ENCODE measurements at places on chromosomes 1 and 21.
A peak's percentile ranks its signal among the peaks of the same experiment; 100 is the strongest.

DNA sequence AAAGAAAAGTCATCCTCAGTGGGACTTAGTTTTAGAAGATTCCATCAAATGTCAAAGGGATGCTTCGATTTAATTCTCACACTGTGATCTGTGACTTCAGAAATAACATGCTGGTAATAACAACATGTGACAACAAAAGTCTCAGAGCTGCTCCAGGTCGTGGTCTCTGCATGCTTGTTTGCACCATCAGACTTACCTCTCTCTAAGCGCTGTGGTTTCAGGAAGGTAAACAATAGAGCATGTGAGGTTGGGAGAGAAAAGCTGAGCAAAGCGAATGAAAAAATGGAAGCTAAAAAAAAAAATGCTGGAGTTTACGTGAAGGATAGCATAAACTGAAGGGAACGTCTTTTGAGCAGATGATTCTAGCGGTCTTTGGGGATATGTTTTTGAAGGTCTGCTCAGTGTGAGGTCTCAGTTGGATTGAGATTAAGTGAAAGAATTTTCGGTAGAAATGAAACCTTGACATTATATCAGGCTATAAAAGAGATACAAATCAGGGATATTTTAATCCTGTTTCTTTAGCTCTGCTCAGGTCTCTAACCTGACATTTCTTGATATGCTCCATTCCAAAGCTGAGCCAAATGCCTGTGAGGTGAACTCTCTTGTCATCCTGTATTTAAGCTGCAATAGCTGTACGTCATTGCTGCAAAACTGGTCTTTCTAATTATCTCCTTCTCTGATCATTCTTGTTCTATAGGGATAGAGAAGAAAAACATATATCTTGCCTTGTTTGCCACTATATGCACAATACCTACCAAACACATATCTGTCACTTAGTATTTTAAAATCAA, 86.5 kb downstream of the C1orf21 start:
- DNase-seq: no peak

DNA sequence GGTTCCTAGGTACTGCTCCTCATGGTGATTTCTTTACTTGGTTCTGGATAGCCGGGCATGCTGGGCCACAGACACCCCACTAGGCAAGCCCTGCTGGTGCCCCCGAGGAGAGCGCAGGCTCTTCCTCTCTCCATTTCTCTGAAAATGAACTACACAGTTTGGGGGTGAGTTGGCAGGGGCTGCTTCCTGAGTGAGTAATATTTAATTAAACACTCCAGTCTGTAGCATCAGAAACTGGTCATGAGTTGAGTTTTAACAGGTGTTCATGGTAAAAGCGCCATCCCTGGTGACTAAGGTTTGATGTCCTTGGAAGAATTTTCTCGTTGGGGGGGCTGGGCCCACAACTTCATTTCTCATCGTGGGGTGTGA, 1.7 kb downstream of the SPSB1 start:
- DNase-seq: peak; percentile 87

- no peak for DNase-seq
Measured at GRCh38 chr1:51663721-51664120, 46.8 kb downstream of the OSBPL9 start.

DNA sequence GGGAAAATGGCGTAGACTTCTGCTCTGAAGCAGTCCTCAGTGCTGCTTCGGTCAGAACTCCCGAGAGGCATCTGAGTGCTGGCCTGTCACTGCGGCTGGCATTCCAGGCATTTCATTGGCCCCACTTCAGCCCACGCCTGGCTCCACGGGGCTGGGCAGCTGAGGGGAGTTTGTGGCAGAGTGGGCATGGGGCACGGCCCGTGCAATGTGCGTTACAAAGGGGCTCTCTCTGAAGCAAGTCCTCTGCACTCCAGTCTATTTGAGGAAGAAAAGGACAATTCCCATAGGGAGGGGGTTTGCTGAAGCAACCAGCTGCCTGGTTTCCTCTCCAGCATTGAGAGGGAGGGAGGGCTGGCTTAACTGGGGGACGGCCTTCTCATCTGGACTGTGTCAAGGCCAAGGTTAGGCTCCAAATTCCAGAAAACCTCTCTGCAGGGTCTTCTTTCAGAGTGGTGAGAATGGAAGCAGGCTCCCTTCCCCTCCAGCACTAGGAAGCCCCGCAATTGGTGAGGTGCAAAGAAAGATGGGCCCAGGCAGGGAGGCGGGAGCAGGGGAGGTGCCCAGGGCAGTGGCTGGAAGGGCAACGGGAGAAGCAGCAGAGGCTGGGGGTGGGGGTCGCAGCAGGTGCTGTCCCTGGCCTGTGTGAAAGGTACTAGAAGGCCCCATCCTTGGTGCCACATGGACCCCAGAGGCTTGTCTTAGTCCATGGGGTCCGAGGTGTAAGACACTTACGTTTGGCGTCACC, 21.1 kb upstream of the GPR157 start:
- DNase-seq: no peak

DNA sequence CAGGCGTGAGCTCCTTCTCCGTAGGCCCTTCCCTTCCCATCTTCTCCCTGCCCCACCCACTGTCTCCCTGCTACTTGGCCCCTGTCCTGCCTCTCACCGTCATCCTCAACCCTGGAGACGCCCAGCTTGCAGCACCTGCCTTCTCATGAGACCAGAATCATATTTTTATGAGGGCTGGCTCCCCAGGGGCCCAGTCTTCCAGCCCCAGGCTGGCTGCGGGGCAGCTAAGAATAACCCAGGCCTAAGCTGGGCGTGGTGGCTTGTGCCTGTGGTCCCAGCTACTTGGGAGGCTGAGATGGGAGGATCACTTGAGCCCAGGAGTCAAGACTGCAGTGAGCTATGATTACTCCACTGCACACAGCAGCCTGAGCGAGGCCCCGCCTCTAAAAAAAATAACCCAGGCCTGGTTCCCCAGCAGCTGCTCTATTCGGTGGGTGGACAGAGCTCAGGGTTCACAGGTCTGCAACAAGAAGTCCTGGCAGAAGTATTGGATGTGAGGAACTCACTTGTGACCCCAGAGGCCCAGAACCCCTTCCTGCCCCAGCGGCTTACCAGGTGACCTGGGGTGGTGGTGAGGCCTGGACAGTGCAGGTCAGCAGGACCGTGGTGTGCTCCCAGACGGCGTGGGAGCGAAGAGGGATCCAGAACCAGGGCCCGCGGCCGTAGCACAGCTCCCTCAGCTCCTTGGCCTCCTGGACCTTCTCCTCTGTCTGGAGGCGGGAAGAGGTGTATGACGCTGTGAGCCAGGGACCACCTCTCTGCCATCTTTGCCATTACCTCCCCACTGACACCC, 6.4 kb downstream of the MYOM3 start:
- DNase-seq: no peak

GRCh38 chr1:201925301-201925567, 21.1 kb downstream of the LMOD1 start:
- DNase-seq: no peak

DNA sequence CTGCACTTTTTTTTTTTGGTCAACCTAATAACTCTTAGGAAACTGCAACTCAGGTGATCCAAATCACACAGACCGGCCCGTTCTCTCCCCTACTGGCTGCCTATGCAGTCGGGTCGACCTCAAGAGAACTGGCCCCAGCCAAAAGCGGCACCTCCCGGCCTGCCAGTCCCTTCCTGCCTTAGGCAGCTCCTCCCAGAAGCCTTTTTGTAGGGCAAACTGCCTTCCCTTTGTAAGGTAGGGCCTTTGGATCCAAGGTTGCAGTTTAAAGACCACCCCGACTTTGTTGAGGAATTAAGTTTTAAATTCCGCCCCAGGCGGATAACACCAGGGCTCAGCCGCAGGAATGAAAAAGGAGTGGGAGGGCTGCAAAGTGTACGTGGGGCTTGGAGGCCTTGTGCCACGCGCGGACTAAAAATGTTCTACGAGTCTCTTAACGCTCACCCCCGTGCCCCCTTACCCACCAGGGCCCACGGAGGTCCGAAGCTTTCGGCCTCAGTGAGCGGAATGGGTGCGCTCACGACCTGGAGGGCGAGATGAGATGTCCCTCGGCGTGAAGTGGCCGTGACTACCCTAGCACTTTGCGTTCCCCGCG, 642 bp upstream of the ST3GAL3 start:
- DNase-seq: peak; percentile 22

GRCh38 chr1:176199707-176200106, 7.4 kb downstream of the COP1 start:
- DNase-seq: no peak

DNA sequence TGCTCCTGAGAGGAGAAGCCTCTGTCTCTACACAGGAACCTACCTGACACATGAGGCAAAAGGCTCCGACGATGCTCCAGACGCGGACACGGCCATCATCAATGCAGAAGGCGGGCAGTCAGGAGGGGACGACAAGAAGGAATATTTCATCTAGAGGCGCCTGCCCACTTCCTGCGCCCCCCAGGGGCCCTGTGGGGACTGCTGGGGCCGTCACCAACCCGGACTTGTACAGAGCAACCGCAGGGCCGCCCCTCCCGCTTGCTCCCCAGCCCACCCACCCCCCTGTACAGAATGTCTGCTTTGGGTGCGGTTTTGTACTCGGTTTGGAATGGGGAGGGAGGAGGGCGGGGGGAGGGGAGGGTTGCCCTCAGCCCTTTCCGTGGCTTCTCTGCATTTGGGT, 3.9 kb upstream of the ACKR1 start:
- DNase-seq: no peak

DNA sequence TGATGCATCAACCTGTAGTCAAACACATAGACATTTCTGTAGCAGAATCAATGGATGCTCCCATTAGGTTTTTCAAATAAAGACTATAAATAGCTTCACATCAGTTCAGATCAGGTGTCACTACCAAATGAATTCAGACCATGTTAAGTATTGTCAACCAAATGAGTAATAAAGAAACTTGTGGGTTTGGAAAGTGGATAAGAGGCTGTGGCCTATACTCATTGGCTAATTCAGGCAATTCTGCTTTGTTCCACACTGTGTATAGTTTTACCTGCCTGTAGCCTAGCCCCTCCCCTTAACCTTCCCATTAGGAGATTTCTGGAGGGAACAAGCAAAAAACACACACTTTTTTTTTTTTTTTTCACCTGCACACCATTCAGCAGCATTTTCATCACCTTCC, 321.2 kb downstream of the HLX start:
- no peak for DNase-seq

- DNase-seq: peak; percentile 18
Measured at GRCh38 chr21:26445440-26445839, 127.6 kb downstream of the CYYR1 start.

GRCh38 chr1:84876353-84876752, 16.7 kb downstream of the LPAR3 start:
- no peak for DNase-seq

- DNase-seq: no peak
Measured at GRCh38 chr1:239008568-239008967, 377.8 kb upstream of the CHRM3 start.

GRCh38 chr1:160096274-160097116, 1.9 kb downstream of the IGSF8 start:
- peak; percentile 54 for DNase-seq

DNA sequence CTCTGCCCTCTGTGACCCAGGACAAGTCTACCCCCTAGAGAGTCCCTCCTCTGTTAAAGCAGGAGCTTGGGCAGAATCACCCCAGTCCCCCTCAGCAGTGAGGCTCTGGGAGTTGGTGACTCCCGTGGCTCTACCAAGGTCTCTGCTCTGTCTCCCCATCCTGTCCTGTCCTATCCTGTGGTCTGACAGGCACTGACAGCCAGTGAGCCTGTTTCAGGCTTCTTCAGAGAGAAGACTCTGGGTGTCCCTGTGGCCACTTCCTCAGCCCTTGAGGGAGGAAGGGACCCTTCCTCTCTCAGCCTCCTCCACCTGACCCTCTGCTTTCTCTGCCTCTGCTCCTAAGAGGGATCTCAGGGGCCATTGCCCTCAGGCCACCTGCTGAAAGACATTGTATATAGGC, 148.7 kb downstream of the FCRL5 start:
- no peak for DNase-seq

- no peak for DNase-seq
Measured at GRCh38 chr1:119249283-119249682, 108.8 kb upstream of the WARS2 start.

DNA sequence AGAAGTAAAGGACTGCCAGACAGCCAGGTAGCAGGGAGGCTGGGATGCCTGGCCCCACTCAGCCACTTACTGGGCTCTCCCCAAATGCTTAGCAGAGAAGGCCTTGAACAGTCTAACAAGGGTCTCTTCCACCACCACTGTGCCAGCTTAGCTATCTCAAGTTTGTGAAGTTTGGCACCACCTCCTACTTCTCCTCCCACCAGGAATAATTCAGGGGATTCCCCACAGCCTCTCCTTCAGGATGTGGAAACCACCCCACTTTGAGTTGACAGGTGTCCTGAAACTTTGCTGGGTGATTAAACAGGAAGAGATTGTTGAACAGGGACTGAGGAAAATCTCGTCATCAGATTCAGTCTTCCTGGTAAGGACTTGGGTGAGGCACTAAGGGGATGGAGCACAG, 59.4 kb upstream of the ATP1B1 start:
- DNase-seq: no peak

DNA sequence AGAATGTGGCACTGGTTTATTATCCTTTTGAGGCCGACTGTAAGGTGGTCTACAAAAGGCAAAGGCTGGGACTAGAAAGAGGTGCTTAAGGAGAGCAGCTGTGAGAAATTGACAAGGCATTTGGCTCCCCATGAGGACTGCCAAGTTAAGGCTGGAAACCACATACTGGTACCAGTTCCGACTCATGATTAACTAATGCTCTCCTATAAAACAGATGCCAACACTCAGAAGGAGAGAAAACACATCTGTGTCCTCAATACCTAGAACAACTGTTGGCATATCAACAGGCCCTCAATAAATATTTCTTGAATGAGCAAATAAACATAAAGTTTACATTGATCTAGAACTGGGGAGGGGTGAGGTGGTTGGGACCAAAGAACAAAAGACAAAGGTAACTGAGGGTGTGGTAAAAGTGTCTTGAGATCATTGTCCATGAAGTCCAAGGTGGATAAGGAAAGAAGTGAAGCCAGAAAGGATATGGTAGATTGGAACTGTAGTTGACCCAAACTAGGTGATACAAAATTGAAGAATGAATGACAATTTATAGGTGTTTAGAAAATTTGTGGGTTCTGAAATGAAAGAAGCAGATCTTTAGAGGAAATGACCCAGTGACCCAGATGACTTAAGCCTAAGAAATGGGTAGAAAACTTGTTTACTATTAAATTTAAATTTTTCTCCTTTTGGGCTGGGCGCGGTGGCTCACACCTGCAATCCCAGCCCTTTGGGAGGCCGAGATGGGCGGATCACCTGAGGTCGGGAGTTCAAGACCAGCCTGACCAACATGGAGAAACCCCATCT, 16.9 kb upstream of the MCL1 start:
- DNase-seq: no peak

GRCh38 chr1:17935230-17935629, 172.4 kb upstream of the IGSF21 start:
- DNase-seq: no peak

DNA sequence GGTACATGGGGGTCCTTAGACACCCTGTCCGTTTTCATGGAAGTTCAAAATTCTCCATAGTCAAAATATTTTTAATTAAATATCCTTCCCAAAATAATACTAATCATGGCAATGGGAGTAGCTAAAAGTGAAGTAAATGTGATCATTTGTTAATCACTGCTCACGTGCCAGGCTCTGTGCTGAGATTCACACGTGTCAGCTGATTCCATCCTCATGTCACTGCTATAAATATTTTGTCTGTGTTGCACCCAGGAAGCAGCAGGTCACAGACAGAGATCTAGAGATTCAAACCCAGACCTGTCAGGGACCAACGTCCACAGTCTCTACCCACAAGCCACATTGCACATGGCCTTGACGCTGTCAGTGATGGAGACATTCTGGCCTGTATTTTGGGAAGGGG, 74.3 kb downstream of the KLHDC7A start:
- DNase-seq: no peak

- DNase-seq: no peak
Measured at GRCh38 chr1:240646571-240647240, 34.8 kb upstream of the GREM2 start.
